Ovary (tissue), 10 donors: ENCODE measurements at places on chromosomes 1 and 21.

- no peak for DNase-seq
Observed at GRCh38 chr1:169707912-169708604, 3.4 kb downstream of the SELL start.

DNA sequence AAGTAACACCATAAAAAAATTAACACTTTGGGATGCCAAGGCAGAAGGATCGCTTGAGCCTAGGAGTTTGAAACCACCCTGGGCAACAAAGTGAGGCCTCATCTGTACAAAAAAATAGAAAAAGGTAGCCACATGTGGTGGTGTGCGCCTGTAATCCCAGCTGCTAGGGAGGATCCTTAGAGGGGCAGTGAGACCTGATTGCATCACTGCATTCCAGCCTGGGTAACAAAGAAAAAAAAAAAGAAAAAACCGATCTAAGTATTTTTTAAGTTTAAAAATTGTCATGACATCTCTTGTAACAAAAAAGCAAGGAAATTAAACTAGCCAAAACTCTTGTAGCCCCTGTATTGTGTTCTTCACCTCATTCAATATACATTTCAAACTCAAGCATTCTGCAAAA lies 39.5 kb downstream of the ZZZ3 start:
- DNase-seq, result no peak

- peak; percentile 85 for DNase-seq
Observed at GRCh38 chr1:45205910-45206721, at the start of gene ZSWIM5. ZSWIM5 (minus strand) TSS chr1:45206605; CDS start chr1:45206350, 255 bp downstream.

- no peak for DNase-seq
Observed at GRCh38 chr1:161092621-161093028, 3.3 kb upstream of the NECTIN4 start.

DNA sequence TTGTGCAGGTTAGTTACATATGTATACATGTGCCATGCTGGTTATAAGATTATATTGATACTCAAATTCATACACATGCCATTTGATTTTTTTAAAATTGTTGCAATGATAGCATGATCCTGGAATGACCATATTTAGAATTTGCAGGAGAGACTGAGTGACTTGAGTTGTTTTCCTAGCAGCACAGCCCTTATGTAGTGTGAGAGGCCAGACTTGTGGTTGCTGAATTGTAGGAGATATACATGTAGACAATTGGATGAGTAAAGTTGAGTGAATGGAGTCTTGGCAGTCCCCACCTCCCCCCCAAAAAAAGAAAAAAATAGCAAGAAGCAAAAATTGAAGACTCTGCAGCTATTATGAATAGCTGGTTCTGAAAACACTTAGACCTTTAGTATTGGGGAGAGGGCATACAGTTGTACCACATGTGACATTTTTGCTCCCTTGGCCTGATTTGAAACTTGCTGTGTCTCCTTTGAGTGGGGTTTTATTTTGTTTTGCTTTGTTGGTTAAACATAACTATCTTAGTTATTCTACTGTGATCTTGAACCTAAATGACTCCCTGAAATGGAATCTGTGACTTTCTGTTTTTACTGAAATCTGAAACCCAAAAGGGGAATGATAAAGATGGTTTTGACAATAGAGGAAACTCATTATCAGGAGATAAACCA lies 280.3 kb downstream of the HMCN1 start:
- DNase-seq, result no peak

DNA sequence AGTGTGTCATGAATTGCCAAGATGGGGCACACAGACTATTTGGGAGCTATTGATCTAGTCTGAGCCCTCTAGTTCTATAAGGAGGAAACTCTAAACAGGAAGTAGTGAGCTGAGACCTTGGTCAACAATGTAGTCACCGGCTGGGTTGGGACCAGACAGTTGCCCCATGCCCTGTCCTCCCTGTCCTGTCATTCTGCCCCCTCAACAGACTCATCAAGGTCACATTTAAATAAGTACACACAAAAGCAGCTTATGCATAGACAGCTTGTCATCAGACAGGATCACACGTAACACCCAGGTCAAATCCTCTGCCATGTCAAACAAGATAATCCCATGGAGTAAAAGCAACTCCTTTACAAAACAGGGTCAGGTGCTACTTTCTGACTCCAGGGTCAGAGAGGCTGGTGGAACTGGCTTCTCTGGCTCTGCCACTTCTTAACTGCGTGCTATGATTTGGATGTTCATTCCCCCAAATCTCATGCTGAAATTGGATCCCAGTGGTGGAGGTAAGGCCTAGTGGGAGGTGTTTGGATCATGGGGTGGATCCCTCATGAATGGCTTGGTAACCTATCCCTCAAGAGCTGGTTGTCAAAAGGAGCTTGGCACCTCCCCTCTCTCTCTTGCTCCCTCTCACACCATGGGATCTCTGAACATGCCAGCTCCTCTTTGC lies 128.9 kb downstream of the HIVEP3 start:
- no peak for DNase-seq

DNA sequence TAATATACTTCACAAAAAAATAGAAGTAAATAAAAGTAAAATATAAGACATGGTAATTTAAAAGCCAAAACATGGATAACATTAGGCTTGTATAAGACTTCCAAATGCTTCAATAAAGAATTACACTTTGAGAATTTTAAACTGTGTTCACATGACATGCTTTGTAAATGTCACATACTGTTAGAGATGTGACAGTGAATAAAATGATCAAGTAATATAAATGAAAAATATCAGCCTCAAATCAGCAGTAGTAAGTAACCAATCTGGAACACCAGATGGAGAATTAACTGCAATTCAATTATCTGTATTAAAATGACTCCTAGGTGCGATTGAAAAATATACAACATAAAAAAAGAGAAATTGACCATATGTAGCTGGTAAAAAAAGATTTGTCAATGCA lies 1260.8 kb downstream of the BRINP3 start:
- no peak for DNase-seq

DNA sequence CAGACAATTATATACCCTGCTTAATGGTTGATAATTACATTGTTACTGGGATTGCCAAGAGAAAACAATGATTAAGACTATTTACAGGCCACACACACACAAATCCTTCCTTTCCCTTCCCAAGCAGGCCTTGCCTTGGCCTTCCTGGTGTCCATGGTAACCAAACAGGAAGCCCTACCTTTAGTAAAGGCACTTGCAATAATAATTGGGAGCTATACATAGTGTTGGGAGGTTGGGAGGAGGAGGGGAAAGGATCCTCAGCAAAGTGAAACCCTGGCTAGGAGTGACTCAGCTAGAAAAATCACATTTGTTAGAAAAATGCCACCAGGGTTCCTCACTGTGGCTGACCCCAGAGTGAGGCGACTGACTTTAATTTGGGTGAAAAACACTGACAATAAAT lies 122.3 kb upstream of the ADAR start:
- no peak for DNase-seq

DNA sequence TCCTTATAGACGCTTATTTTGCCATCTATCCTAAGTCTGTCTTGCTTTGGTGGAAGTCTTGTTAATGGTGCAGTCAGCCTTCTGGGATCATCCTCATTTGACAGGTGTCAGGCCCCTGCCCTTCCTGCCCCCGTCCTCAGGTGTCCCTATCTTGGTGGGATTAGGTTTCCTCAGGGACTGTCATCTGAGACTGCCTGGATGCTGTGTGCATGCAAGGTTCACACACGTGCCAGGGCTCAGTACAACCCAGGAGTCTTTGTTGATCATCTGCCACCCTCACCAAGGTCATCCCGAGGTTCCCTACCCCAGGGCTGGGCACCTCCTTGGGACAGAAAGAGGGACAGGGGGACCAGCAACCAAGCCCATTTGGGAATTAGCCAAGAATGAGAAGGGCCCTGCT lies 18.0 kb downstream of the PADI2 start:
- no peak for DNase-seq

GRCh38 chr1:226401355-226402303 lies 6.3 kb downstream of the PARP1 start:
- DNase-seq, result no peak

DNA sequence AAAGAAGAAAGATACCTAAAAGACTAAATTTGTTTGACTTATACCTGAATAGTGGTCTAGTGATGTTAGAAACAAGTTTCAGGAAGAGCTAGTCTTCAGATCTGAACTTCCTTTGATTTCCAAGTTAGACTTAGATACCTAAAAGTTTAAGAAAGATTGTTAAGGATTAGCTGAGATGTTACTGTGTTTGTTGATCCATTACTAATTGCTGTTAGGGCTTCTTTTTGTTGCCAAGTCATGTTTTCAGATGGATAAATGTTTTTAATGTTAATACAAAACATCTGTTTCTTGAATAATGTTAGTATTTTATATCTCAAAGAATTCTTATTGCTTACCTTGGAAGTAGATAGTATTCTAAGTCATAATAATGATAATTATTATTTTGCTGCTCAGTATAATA lies 11.6 kb downstream of the GNAI3 start:
- no peak for DNase-seq

DNA sequence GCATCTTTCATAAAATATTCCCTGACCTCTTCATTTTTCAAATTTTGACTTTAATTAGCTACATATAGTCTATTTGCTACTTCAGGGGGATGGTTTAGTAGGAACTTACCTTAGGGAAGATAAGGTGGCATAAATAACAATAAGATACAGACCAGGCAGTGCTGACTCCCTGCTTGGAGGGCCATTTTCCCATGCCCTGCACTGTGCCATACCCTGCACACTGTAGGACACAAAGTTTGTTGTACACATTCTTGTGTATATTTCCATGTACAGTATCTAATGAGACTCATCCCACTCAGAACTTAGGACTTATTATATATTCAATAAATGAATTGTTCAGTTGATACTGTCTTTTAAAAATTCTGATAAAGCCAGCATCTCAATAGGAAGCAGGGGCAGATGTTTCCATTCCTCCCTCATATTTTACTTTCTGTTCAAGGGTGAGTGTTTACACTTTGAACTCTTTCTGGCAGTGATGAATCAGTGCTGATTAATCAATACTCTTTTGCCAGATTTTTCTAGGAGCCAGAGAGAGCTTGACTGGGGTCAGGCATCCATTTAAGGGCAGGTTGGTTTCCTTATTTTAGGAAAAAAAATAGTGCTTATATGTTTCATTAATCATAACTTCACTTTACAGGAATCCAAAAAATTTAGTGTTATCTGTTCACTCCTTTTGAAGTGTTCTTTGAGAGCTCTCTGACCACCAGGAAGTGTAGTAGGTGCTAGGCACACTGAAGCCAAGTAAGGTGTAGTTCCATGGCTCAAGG lies 30.6 kb downstream of the MPZL1 start:
- no peak for DNase-seq

DNA sequence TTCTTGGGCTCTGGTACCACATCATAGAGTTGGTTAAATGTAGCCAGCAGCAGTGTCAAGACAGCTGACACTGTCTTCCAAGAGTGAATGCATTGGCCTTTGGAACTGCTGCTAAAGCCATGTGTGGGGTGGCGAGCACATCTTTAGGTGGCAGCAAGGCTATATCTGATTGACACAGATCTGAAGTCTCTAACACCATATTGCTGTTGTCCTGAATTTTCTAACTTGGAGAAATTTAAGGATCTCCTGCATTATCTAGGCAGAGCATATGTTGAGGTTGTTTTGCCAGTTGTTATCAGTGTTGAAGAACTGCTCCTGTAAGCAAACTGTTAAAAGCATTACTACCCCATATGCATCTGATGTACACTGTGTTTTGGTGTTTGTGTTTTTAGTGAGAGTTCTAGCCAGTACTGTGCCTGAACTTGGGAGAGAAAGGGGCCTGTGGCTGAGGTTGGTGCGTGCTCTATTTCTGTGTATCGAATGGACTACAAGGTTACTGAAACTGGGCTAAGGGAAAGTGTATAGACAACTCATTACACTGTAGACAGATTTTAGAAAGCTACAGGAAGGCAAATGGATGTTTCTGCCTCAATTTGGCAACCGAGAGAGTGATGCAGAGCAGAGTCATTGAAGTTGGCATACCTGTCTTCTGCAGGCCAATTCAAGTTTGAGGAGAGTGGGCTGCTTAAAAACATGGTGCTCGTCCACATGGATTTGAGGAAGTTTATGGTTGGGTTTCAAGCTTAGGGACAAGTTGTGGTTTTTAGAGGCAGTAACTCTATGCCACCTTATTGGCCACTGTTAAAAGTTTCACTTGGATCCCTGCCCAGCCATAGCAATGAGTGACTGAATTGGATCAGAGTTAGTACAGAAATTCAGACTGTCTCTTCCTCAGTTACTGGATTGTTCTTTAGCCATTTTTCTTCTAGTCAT lies 16.9 kb downstream of the DYRK3 start:
- DNase-seq, result no peak
